CMK (cell line): ENCODE measurements at places on chromosomes 3 and 15.

GRCh38 chr3:15581471-15582394, 19.6 kb downstream of the HACL1 start:
- no peak for DNase-seq

DNA sequence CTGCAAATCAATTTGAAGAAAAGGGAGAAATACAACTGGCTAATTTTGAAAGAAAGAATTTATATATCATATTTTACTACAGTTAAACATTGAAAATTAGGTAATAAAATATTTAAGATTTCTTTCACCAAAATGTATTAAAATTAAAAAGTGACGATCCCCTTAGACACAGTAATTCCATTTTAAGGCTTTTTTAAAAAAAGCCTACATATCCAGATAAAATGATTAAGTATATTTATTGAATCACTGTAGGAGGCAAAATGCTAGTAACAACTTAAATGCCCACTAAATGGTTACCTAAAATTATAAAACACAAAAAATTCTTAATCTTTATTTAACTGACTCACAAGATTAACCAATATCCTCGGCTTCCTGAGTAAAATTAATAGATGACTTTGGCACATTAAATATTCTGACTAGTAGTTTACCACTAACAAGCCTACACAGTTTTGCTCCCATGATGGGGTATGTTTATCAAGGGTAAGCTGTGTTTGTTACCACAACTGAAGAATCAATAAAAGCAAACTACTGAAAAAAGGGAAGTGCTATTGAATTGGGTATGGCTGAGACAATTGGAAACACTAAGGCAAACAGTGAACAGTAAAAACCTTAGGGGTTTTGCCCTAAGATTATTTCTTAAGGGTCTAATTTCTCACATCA, 28.4 kb downstream of the ANKRD28 start:
- no peak for DNase-seq

DNA sequence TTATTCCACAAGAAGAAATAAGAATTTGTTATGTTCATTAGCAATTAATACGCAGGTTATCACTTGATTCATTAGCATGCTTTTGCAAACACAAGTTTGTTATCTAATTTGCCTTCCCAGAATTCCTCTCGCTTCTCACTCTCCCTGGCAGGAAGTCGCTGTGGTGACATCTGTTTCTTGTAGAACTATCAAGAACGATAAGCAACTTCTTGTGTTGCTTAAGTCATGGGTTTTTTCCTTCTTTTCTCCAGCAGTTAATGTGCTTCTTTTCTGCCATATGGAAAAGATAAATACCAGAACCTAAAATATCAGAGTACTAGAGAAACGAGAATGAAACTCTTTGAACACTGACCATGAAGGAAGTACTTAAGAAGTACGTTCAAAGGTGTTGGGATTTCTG, 99.8 kb upstream of the CHMP2B start:
- DNase-seq: no peak

GRCh38 chr3:99499235-99500158, 138.9 kb upstream of the COL8A1 start:
- DNase-seq: no peak

DNA sequence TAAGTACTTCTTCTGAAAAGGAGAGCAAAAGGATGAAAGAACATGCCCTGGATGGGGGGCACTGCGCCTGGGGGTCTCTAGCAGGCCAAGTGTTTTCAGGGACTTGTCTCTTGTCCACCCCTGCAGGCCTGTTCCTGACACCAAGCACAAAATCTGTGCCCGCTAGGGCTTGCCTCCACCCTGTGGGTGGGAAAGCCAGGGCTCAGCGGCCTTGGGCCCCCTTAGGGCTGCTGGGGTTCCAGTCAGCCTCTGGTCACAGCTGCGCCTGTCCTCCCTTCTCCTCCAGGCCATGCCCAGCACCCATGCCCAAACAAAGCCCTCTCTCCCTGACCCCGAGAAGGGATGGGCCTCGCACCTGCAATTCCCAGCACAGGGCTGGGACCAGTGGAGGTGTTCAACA, 71.1 kb upstream of the TRPM1 start:
- DNase-seq: no peak

DNA sequence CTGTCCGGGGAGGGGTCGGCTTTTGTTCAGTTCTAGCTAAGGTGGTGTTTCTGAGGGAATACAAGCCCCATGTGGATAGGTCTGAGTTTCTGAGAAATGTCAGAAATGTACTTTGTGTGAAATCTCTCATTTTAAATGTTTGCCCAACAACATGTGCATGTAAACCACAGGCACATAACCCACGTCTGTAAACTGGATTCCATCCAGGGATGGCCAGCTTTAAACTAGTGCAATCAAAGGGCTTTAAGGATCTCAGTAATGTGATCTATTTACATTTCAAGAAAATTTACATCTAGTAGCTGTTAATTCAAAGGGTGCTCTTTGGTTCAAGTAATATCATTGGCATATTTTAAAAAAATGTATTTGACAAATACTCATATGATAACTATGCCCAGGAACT, 52.0 kb downstream of the POLR2M start:
- no peak for DNase-seq

- no peak for DNase-seq
These were observed 37.4 kb upstream of the RASA2 start for GRCh38 chr3:141449424-141449823.
